ENCODE measurements at places on chromosomes 5 and 9. TPM values are rescaled to one million over a fixed set of nuclear protein-coding genes. Genes with fewer than 3 reads are reported as not detected.
A peak's percentile ranks its signal among the peaks of the same experiment; 100 is the strongest.

- peaks cover 67% of the 10 kb centered on the region for H3K36me3 ChIP-seq
- H3K4me1 ChIP-seq, result peaks cover 10% of the 10 kb centered on the region
- H3K27me3 ChIP-seq, result no peaks in the 10 kb centered on the region
- peak; percentile 67 for DNase-seq
These were observed 62.5 kb downstream of the CYFIP2 start for GRCh38 chr5:157328277-157328912.

DNA sequence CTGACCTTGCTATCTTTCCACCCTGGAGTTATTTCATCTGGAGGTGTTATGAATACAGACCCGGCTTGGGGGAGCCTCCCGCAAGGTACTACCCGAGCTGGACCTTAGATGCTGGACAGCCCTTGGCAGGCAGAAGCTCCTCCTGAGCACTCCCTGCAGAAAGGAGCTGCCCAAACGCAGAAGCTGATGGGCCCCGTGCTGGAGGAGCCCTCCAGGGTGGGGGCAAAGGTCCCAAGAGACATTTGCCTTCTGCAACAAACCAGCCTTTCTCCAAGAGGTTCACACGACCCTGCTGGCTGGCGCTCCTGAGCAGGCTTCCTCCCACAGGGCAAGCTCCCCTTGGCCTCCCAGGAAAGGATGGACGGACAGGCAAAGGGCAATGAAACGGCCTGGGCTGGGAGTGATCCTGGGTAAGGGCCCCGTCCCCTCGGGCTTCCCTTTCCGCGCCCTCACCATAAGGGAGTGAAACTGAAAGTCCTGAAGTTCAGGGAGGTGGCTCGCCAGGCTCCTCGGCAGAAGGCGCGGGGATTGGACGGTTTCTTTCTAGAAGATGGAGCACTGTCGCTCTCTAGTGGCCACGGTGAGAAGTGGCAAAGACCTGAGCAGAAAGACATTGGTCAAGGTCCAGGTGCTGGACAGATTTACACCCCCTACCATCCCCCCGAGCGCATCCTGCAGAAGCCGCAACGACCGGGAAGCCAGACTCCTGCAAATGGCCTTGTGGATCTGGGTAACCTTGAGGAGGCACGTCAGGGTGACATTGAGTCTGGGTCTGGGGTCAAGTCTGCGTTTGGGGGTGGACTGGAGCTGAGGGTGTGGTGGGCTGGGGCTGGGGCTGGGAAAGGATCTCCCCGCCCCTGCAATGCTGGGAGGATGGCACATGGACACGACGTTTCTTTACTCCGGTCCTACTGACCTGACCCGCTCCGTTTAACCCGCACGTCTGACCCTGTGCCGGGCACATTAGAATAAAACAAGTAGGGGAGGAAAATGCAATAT is 56.4 kb downstream of the NEURL1B start:
- peak overlapping the region; percentile 72 for H3K27ac ChIP-seq
- H3K36me3 ChIP-seq, result no peaks in the 10 kb centered on the region
- H3K4me1 ChIP-seq, result peaks cover 10% of the 10 kb centered on the region
- DNase-seq, result peak; percentile 82

NUTM2G gene
- not detected for total RNA-seq

- no peaks in the 10 kb centered on the region for H3K27me3 ChIP-seq
- H3K27ac ChIP-seq, result no peak overlapping the region
- no peak overlapping the region for H3K4me3 ChIP-seq
- no peaks in the 10 kb centered on the region for H3K4me1 ChIP-seq
- H3K36me3 ChIP-seq, result peaks cover 18% of the 10 kb centered on the region
These were observed 5.3 kb downstream of the GPR151 start for GRCh38 chr5:146510559-146511125.

DNA sequence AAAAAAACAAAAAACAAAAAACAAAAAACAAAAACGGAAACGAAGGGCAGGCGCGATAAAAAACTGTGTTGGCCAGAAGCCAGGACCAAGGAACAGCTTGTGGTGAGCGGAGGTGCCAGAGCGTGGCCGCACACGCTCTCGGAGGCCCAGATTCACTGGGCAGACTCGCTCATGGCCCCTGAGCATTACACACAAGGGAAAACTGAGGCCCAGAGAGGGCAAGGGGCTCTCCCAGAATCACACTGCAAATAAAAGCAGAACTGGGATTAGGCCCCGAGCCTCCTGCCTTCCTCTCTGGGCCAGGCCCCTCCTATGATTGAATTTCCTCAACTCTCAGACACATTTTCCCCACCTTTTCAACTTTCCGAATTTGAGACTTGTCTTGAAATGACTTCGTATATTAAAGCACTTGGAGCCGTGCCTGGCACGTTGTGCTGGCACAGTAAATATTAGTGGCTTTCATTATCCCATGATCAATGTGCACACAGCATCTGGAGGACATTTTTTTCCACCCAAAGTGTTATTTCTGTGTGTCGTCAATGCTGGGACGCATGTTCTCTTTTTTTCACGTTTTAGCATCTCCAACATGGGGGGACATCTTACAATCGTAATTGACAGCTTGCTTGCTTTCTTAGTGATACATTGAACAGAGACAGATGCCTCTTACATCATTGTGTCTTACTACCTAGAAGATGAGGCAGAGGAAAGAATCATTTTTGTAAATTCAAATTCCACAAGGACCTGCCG is 7.4 kb downstream of the FIBCD1 start:
- no peak overlapping the region for H3K4me3 ChIP-seq
- no peaks in the 10 kb centered on the region for H3K27me3 ChIP-seq
- DNase-seq, result no peak
- no peak overlapping the region for H3K27ac ChIP-seq
- H3K36me3 ChIP-seq, result no peaks in the 10 kb centered on the region

OLFML2A gene
- not detected for total RNA-seq

GRCh38 chr5:137632716-137633115 is 103.2 kb downstream of the KLHL3 start:
- no peak overlapping the region for H3K4me3 ChIP-seq
- no peaks in the 10 kb centered on the region for H3K4me1 ChIP-seq
- no peak for DNase-seq
- H3K27ac ChIP-seq, result no peak overlapping the region
- H3K27me3 ChIP-seq, result no peaks in the 10 kb centered on the region

PDE8B gene
- not detected for total RNA-seq

- DNase-seq, result peak; percentile 59
- no peaks in the 10 kb centered on the region for H3K36me3 ChIP-seq
- no peak overlapping the region for H3K27ac ChIP-seq
- no peak overlapping the region for H3K4me3 ChIP-seq
These were observed 1.4 kb upstream of the CIZ1 start for GRCh38 chr9:128192601-128193371.

BAAT gene
- total RNA-seq, result not detected

- peaks cover 10% of the 10 kb centered on the region for H3K4me1 ChIP-seq
- H3K27ac ChIP-seq, result no peak overlapping the region
- no peaks in the 10 kb centered on the region for H3K27me3 ChIP-seq
- H3K4me3 ChIP-seq, result no peak overlapping the region
These were observed 8.9 kb upstream of the RAB14 start for GRCh38 chr9:121210536-121210935.

MEIKIN gene
- 4.2 TPM for total RNA-seq

- no peak overlapping the region for H3K27ac ChIP-seq
- no peaks in the 10 kb centered on the region for H3K36me3 ChIP-seq
- H3K27me3 ChIP-seq, result no peaks in the 10 kb centered on the region
- DNase-seq, result no peak
- no peaks in the 10 kb centered on the region for H3K4me1 ChIP-seq
These were observed 29.7 kb downstream of the WHRN start for GRCh38 chr9:114475412-114476135.

DNA sequence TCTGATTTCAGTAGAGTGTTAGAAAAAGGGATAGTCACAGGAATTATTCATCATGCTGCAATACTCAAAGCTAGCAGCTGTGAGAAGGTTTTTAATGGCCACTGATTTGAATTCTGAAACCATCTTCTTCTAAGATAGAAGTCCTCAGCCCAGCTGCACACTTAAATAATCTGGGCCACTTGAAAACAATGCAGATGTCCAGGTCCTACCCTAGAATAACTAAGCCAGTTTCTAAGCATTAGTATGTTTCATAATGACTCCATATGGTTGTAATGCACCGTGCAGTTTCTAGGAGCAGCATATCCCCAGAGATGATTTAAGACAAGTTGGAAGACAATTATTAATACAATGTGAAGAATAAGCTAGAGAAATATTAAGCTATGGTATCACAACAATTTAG is 159.9 kb upstream of the FBXL17 start:
- H3K27ac ChIP-seq, result no peak overlapping the region
- H3K4me3 ChIP-seq, result no peak overlapping the region
- no peaks in the 10 kb centered on the region for H3K27me3 ChIP-seq
- no peaks in the 10 kb centered on the region for H3K4me1 ChIP-seq
- no peaks in the 10 kb centered on the region for H3K36me3 ChIP-seq

GRCh38 chr5:56207537-56207936 is 25.6 kb downstream of the ANKRD55 start:
- H3K36me3 ChIP-seq, result no peaks in the 10 kb centered on the region
- DNase-seq, result no peak
- H3K27me3 ChIP-seq, result no peaks in the 10 kb centered on the region

GRCh38 chr5:59738024-59738423 is 155.5 kb downstream of the PDE4D start:
- no peaks in the 10 kb centered on the region for H3K27me3 ChIP-seq
- no peak overlapping the region for H3K27ac ChIP-seq
- no peaks in the 10 kb centered on the region for H3K4me1 ChIP-seq
- DNase-seq, result no peak
- H3K36me3 ChIP-seq, result no peaks in the 10 kb centered on the region

DNA sequence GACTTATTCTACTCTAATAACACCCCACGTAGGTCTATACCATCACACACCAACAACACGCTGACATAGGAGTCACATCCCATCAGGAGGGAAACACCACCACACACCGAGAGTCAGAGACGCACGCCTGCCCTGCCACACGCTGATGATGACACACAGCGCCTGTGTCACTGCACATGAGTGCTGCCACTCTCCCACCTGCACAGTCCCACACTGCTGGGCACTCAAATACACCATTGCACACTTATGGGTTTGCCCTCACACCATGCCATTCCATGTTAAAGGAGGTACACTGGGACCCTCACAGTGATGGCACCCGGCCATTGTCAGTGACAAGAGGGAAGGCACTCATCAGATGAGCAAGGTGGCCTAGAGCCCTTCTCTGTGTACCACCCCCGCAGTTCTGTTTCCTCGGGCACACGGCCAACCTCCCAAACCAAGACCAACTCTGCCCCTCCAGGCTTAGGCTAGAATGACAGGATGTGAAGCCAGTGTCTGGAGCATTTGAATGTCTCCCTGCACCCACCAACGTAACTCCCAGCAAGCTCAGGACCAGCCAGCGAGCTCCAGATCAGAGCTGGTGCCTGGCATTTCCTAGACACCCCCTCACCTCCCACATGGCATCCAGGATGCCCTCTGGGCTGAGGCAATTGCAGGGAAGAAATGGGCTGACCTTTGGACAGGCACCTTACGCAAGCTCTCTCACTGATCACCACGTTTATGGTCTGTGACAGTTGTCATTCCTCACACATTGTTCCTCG is 3.6 kb upstream of the CPLX2 start:
- H3K27ac ChIP-seq, result no peak overlapping the region
- no peak for DNase-seq
- H3K36me3 ChIP-seq, result no peaks in the 10 kb centered on the region
- no peaks in the 10 kb centered on the region for H3K4me1 ChIP-seq
- H3K4me3 ChIP-seq, result no peak overlapping the region
- H3K27me3 ChIP-seq, result peaks cover 7% of the 10 kb centered on the region

IGIP gene
- total RNA-seq, result 15.1 TPM

OXCT1 gene
- 20.9 TPM for total RNA-seq

ARL14EPL gene
- total RNA-seq, result not detected

DNA sequence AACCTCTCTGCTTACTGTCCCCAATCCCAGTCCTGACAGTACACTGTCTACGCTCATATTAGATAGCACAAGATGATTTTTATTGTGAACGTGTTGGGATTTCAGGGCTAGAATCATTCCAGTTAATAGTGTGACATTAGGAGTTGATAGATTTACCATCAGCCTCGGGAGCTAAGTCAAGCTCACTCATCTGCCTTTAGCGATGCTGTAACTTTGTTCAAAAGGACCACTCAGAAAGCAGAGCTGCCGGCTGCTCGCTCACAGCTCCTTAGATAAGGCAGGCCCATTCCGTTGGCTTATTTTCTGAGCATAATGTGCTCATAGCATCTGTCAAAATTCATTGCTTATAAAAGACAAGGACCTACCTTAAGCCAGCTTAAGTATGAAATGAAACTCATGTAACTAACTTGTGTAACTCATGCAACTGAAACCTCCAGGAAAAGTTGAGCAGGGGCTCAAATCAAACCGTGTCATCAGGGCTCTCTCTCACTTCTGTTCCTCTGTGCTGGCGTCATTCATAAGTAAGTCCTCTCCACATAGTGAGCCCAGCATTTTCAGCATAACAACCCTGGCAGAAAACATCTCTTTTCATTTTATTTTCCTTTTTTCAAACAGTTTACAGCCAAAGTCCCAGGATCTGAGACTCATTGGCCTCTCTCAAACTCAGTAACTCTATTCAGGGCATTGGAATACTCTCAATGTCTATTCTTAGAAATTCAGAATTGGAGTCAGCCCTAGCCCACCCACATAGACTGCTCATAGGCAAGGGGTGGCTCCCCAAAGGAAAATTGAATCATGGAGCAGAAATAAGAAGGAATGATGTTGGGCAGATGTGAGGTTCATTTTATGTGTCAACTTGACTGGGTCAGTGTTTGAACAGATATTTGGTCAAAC is 208.8 kb downstream of the MAN2A1 start:
- no peaks in the 10 kb centered on the region for H3K27me3 ChIP-seq
- DNase-seq, result no peak
- H3K36me3 ChIP-seq, result no peaks in the 10 kb centered on the region
- H3K4me3 ChIP-seq, result no peak overlapping the region
- no peaks in the 10 kb centered on the region for H3K4me1 ChIP-seq
- no peak overlapping the region for H3K27ac ChIP-seq

- no peaks in the 10 kb centered on the region for H3K4me1 ChIP-seq
- H3K27me3 ChIP-seq, result no peaks in the 10 kb centered on the region
- H3K4me3 ChIP-seq, result no peak overlapping the region
- DNase-seq, result no peak
- no peaks in the 10 kb centered on the region for H3K36me3 ChIP-seq
- no peak overlapping the region for H3K27ac ChIP-seq
These were observed 282.5 kb upstream of the SMARCA2 start for GRCh38 chr9:1732670-1733069.

- no peaks in the 10 kb centered on the region for H3K4me1 ChIP-seq
- H3K27ac ChIP-seq, result no peak overlapping the region
- no peak overlapping the region for H3K4me3 ChIP-seq
- no peak for DNase-seq
- H3K27me3 ChIP-seq, result no peaks in the 10 kb centered on the region
- no peaks in the 10 kb centered on the region for H3K36me3 ChIP-seq
These were observed 375.2 kb downstream of the ZNF608 start for GRCh38 chr5:124371111-124371706.

IL7R gene
- 1,242 TPM for total RNA-seq

- H3K4me1 ChIP-seq, result no peaks in the 10 kb centered on the region
- no peak for DNase-seq
- H3K36me3 ChIP-seq, result no peaks in the 10 kb centered on the region
- H3K27ac ChIP-seq, result no peak overlapping the region
- no peak overlapping the region for H3K4me3 ChIP-seq
- H3K27me3 ChIP-seq, result no peaks in the 10 kb centered on the region
These were observed 144.9 kb downstream of the PRKACG start for GRCh38 chr9:68869022-68869421.

GRCh38 chr5:174531782-174532191 is 192.6 kb upstream of the MSX2 start:
- H3K4me1 ChIP-seq, result no peaks in the 10 kb centered on the region
- no peaks in the 10 kb centered on the region for H3K36me3 ChIP-seq
- no peak for DNase-seq
- no peak overlapping the region for H3K4me3 ChIP-seq
- no peaks in the 10 kb centered on the region for H3K27me3 ChIP-seq
- H3K27ac ChIP-seq, result no peak overlapping the region

- no peak overlapping the region for H3K4me3 ChIP-seq
- H3K4me1 ChIP-seq, result no peaks in the 10 kb centered on the region
- H3K36me3 ChIP-seq, result no peaks in the 10 kb centered on the region
- no peaks in the 10 kb centered on the region for H3K27me3 ChIP-seq
- DNase-seq, result no peak
These were observed 1.6 kb downstream of the CMBL start for GRCh38 chr5:10306114-10306513.

Data from naive thymus-derived CD4-positive, alpha-beta T cell (primary cell).